NCI-H1105 treated with DMSO at 0.1 percent for 48 hours (cell line): ENCODE measurements at places on chromosomes 11 and 22.
A peak's percentile ranks its signal among the peaks of the same experiment; 100 is the strongest.

DNA sequence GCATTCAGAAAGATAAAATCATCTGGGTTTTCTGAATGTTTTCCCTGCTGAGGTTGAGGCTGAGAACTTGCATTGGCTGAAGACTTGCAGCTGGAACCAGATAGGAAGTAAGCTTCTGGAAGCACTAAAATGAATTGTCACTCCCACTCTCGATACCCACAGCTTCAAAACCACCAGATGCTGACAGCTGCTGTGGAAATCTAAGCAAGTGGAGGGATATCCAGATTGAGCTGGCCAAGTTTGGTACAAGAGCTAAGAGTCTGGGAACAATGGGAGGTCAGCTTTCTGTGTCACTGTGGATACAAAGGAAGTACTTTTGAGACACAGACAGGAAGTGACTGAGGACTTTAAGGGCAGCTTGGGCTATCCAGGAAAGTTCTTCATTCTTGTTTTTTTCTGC is 51.3 kb upstream of the CD44 start:
- DNase-seq, result no peak

DNA sequence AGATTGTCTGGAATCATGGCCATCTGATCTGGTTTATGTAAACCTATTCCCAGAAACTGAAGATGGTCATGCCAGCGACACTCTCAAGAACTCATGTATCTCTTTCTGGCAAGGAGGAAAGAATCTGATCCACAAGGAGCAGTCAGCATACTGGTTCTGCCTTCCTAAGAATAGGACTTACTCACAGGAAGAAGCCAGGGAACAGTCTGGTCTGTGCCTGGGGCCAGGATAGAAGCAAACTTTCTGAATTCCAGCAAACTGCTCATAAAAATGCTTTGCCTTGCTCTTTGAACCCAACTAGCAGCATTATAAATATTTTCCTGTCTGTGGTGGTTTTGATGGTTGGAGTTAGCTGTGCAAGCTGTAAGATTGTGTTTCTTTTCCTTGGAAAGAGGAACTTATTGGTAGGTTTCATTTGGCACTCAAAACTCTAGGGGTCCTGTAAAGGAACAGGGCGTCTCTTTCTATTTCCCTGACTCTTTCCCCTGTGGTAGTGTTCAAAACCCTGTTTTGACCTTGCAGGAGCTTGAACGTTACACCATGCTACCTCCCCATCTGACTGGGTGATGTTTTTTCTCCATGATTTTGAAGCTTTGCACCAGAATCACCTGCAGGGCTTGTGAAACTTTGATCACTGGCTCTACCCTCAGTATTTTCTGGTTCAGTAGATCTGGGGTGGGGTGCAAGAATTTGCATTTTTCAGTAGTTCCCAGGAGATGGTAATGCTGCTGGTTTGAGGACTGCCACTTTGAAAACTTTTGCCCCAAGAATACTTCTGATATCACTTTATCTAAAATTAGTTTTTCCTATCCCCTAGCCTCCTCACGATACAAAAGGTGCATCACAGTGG is 627.8 kb upstream of the ANO5 start:
- no peak for DNase-seq

GRCh38 chr11:75706260-75706729 is 11.3 kb upstream of the MOGAT2 start:
- DNase-seq, result peak; percentile 84

GRCh38 chr22:31139866-31140716 is at the start of gene PLA2G3:
TSS of gene PLA2G3 (minus strand) at chr22:31140508. CDS start at chr22:31140354, 154 bp downstream.
- DNase-seq, result peak; percentile 93

DNA sequence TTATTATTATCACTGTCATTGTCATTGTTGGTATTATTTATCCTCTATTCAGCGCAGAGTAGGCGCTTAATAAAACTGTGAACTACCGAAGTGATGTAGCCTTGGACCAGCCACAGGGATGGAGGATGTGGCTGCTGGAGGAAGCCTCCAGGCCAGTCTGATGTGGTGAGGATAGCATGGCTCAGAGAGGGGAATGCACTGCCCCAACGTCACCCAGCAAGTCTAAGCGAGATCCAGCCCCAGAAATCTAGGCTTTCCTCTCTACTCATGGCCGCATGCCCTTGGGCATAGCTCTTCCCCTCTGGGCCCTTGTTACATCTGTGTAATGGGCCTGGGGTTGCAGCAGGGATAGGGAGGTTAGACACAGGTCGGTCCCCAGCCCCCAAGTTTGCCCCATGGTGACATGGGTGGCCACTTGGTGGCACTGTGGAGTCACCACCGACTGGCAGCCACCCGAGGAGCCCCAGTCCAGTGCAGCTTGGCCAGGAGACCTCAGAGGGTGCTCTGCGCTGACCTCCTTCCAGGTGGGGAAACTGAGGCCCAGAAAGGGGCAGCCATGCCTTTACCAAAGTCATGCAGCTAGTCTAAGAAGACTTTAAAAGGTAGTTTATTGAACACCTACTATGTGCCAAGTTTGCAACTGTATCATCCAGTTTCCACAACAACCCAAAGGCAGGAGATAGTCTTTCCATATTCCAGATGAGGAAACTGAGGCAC is 395.7 kb downstream of the MN1 start:
- no peak for DNase-seq

DNA sequence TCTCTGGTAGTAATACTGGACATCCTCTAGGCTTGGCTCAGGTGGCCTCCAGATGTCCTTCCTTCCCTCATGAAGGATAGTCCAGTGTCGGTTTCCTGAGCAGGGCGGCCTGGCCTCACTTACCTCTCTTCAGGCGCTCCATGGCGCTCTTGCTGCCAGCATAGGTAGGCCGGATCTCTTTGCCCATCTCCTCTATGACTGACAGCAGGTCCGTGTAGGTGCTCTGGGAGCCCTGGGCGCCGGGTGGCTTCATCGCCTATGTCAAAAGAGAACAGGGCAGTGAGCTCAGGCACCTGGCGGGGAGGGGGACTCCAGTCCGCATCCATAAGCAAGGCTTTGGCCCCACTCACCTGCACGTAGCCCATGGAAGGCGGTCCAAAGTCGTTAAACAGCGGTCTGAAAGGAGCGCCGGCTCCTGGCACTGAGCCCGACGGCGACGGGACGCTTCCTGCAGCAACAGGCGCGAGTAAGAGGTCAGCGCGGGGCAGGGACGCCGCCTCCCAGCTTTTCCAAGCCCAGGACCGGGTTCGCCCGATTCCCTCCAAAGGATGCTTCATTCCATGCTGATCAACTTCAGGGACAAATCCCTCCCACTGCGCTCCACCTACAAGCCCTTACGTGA is 609 bp downstream of the CDK2AP2 start:
- no peak for DNase-seq

GRCh38 chr22:32686354-32686753 is 115.2 kb upstream of the TIMP3 start:
- DNase-seq, result no peak

GRCh38 chr22:28029201-28029948 is 110.3 kb upstream of the PITPNB start:
- DNase-seq, result peak; percentile 95
